ENCODE measurements at places on chromosomes 6 and 20. TPM values are rescaled to one million over a fixed set of nuclear protein-coding genes. Genes with fewer than 3 reads are reported as not detected.

Gene LAMA2
- total RNA-seq, result 30.7 TPM

Gene RALGAPA2
- total RNA-seq, result 23.9 TPM

Gene SLC29A1
- 67.2 TPM for total RNA-seq

Gene HLA-DRB5
- total RNA-seq, result 16.3 TPM

Gene HLA-G
- total RNA-seq, result not detected

Gene GNAS-AS1
- 0.32 TPM for total RNA-seq

Gene SUMO4
- total RNA-seq, result 5.8 TPM

DNA sequence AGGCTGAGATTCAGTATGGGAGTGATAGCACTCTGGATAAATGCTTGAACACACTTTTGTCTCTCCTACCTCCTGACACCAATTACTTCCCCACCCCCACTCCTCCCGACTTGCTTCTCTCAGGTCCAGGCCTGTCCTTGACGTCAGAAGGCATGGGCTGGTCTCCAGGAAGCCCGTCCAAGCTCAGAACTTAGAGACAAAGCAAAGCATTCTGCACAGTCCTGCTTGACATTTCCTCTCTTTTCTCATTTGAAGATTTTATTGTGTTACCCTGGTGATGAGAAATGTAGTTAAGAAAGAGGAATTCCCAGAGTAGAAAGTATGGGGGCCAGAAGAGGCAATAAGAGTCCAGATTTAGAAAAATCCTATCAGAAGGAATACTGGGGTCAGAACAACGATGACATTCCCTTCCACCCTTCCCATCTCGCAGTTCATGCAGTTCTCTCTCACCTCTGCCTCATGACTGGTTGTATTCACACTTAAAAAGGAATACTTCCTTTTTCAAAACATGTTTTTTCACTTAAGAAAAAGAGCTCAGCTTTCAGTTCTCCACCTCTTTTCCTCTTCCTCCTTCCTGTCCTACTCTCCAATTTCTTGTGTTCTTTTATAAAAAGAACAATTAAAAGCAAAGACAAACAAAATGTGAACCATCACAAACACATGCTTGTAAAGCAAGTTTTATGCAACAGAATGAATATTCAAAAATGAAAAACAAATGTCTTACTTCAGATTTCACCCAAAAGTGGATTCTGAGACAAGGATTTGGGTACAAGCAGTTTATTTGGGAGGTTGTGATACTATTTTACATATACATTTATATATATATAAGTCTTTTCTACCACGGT, 18.5 kb upstream of the FAM184A start:
- DNase-seq, result no peak

DNA sequence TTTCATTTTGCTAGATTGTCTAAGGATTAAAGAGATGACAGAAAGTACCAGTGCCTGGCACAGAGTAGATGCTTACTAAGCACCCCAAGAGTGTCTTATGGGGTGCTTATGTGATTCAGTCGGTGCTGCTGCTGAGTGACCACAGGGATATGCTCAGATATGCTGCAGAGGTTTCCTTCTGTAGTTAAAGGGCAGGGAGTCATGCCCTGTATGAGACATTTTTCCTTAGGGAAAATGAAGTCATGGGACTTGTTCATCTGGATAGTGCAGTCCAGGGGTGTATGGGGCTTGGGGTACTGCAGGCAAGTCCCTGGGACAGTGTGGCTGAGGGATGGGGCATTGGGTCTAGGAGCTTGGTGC, 25.1 kb downstream of the TOX2 start:
- no peak for DNase-seq

GRCh38 chr6:165615636-165616035, 47.4 kb downstream of the PDE10A start:
- DNase-seq, result no peak

DNA sequence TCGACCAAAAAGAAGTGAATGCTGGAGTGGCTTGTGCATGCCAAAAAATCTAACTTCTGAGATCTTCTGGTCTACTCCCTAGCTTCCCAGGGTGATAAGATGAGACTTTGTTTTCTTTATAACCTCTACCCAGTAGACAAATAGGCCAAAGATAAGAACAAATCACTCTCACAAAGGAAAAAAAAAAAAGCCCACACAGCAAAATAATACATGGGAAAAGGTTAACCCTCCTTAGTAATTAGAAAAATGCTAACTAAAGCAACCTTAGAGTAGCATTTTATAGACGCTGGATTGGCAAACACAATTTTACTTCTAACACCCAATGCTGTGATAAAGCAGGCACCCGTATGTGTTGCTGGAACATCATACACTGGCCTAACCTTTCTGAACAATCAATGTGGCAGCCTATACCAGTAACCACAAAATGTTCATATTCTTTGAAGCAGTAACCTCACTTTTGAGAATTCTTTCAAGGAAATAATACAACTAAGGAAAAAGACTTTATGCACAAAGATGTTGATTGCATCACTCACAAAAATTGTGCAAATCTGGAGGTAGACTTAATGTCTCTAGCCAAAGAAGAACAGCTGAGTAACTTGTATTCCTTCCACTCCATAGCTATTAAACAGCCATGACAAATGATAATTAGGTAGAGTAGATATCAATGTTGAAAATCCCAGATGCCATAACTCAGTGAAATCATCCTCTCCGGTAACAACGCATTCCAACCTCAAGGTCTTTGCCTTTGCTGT, 116.3 kb upstream of the QKI start:
- DNase-seq, result no peak

GRCh38 chr6:149085557-149085938, 232.0 kb upstream of the TAB2 start:
- DNase-seq, result no peak

GRCh38 chr6:89940225-89941027, 46.2 kb downstream of the GJA10 start:
- DNase-seq, result peak; percentile 81

- DNase-seq, result no peak
Observed at GRCh38 chr20:31578448-31579138, 26.5 kb upstream of the ID1 start.

GRCh38 chr20:57450419-57450818, 59.2 kb downstream of the RBM38 start:
- no peak for DNase-seq

DNA sequence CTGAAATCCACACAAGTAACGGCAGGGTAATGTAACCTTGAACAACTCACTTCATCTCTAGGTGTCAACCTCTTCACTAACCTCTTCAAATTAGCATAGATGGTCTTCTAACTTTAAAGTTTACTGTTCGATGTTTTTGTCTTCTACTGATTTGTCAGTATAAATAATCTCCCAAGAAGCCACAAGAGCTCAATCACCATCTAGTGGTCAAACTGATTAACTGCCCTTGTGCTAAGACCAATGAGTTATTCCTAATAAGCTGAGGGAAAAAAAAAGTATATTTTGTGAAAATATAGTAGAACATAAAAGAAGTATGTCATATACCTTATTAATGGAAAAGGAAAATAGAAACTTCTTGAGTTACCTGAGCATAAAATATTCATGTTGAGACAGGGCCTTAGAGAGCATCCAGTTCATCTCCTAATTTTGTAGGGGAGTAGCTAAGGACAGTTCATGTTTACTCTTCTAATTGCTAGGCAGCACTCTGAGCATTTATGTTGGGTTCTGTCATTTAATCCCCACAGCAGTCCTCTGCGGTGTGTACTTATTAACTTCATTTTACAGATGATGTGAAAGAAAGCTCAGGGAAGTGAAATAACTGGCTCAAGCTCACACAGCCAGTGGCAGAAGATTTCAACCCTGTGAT, 317.1 kb downstream of the ESR1 start:
- no peak for DNase-seq

DNA sequence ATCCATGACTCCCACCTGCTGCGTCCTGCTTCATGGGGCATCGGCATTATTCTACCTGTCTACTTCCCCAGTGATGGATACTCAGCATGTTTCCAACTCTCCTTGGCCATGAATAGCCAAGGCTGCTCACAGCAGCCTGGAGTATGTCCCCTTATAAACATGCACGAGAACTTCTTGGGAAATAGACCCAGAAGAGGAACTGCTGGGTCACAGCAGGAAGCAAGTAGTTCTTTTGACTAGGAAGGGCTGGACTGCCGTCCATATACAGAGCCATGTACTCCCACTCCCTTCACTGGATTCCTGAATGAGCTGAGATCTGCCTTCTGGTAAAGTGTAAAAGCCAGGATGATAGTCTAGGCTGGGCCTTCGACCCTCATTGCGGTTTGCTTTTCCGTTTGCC, 106.3 kb upstream of the KCNK16 start:
- DNase-seq, result no peak

DNA sequence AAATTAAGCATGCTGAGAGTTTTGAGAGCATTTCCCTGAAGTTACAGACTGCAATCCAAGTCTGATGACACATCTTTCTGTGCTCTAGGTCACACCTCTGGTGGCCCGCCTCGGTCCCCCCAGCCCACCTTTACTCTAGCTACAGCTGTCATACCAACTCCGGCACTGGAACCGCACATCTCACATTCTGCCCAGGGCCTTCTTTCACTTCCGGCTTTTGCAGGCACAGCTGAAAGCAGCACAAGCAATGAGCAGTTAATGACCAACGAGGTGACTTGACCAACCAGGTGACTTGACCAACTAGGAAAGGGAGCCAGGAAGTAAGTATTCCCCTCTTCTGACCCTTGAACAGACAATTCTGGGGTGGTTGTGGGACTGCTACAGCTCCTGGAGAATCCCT, 88.6 kb upstream of the MOCS1 start:
- no peak for DNase-seq

- DNase-seq, result no peak
Observed at GRCh38 chr20:3778976-3779375, 2.3 kb downstream of the SPEF1 start.

DNA sequence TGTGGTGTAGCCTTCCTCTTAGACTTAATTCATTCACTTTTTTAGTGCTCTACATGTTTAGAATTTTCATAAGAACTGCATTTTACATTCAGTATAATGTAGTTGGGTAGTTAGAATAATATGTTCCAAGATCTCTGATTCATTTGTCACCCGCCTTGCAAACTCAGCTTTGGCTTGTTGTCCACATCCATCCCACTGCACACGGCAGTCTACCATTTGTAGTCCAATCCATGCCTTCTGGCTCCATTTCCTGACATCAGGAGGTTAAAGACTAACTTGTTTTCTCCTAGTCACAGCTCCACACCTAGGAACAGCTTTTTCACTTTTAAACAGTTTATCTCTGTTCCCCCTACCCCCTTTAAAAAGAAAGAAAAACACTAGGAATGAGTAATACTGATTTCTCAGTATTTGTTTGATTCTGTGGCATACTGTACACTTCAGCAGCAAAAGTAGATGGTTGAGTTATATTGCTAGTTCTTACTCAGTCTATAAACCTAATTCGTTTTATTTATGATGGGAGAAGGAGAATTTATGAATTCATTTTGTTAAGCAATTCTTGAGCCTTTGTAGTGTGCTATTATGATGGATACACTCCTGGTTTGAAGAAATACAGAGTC, 180.9 kb downstream of the ARID1B start:
- no peak for DNase-seq

GRCh38 chr20:18465536-18466200, 1.2 kb downstream of the DZANK1 start:
- DNase-seq, result no peak

- no peak for DNase-seq
Observed at GRCh38 chr6:117840541-117840983, 66.5 kb upstream of the SLC35F1 start.

DNA sequence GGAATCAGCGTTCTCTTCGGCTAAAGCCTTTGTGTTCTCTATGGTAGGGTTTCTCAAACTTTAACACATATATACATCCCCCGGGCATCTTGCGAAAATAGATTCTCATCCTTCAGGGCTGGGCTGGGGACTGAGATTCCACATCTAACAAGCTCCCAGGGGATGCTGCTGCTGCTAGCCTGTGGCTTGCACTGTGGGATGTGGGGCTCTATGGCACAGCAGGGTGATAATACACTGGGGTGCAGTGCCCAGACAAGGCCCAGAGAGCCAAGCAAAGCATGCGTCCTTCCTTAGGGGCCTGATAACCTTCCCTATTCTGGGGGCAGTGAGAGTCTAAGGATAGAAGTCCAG, 102.0 kb downstream of the LAMP5 start:
- no peak for DNase-seq

DNA sequence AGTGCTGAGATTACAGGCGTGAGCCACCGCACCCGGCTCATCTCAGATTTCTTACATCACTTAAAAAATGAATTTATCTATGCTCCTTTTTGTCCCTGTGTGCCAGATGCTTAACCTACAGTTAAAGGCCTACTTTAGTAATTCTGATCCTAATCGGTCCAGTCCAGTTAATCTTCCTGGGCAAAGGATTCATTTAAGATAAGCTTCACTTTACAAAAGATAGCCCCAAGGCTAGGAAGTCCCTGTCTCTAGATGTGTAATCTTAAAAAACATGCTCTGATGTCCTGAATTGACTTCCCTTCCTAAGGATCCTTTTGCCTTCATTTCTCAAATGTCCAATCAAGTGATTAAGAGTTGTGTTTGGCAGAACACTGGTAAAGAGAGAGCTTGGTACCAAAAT, 68.4 kb upstream of the IPCEF1 start:
- DNase-seq, result no peak

DNA sequence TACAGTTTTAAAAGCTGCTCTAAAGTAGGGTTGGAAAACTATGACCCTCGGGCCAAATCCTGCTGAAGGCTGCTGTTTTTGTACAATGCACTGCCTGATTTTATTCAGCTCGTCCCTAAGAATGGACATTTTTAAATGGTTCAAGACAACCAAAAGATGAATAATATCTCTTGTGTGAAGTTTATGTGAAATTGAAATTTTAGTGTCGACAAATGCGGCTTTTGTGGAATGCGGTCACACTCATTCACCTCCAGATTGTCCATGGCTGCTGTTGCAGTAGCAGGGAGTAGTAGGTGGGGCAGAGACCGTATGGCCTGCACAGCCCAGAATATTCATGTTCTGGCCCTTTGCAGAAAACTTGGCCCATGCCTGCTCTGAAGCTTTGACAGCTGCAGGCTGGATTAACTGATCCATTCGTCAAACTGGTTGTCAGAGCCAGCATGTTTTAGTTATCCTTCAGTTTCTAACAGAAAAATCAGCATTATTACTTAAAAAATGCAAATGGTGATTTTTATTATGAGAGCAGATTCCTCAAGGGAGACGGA, 91.6 kb downstream of the PSMG4 start:
- no peak for DNase-seq

DNA sequence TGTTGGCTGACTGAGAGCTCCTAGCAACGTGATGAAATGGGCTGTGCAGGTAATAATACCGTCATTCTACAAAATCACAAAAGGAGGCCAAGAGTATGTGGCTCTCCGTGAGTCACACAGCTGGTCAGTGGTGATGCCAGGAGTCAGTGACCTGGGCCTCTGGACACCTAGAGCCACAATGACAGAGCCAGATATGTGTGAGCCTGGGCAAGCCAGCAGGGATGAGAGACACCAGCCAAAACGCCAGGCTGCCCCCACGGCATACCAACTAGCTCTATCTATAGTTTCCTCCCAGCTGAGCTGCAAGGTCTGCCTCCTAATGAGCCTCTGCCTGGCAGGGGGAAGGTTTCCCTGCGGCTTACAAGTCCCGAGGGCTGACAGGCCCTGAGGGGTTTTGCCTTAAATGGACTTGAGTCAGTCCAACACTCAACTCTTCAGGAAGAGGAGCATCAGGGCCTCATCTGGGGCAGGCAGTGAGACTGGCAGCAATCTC, 70.0 kb downstream of the CPNE5 start:
- no peak for DNase-seq

GRCh38 chr6:5653801-5654200, 352.9 kb downstream of the NRN1 start:
- DNase-seq, result no peak

GRCh38 chr6:1679031-1679687, 69.4 kb downstream of the FOXC1 start:
- peak; percentile 24 for DNase-seq

GRCh38 chr6:163395122-163395830, 19.2 kb upstream of the QKI start:
- no peak for DNase-seq

All from dorsolateral prefrontal cortex (tissue), 122 donors.